T-helper 2 cell (primary cell): ENCODE measurements at places on chromosomes 7 and 10.

DNA sequence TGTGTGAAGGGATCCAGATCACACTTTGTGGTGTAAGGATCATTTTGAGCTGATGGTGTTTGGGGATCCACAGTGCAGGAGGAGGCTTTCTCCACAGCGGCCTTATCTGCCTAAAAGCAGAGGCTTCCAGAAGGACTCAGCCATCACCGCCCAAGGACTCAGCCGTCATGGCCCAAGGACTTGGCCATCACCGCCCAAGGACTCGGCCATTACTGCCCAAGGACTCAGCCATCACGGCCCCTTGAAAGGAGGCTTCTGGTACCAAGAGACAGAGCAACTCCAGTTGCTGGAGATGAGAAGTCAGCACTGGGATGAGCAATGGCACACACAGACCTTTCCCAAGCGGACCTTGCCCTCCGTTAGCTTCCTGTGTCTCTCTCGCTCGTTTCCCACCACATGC lies 6.0 kb upstream of the CFAP46 start:
- no peak for DNase-seq

GRCh38 chr7:38825721-38826440 lies 83.1 kb downstream of the VPS41 start:
- DNase-seq = no peak

DNA sequence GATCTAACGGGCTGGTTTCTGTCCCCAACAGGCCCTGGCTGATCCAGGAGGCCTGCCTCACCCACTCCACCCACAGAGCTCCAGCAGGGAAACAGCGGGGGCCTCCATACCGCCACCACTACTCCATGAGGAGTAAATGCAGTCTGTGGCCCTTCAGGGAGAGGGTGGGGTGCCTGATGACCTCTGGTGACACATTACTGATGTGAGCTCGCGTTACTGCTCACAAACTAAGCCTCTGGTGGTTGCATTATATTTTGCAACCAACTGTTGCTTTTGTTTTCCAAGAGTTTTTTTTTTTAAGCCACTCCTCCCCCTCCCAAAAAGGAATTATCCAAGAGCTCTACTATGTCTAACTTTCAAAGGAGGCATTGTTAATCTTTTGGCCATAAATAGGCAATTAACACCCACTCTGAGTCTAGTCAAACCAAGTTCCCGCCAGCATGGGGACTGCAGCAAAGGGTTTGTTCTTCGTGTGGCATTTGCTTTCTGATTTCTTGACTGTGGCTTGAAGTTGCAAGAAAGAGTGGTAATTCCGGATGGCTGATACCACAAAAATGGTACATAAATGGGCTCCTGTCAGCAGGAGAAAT lies 72.6 kb downstream of the FAM53B start:
- no peak for DNase-seq

DNA sequence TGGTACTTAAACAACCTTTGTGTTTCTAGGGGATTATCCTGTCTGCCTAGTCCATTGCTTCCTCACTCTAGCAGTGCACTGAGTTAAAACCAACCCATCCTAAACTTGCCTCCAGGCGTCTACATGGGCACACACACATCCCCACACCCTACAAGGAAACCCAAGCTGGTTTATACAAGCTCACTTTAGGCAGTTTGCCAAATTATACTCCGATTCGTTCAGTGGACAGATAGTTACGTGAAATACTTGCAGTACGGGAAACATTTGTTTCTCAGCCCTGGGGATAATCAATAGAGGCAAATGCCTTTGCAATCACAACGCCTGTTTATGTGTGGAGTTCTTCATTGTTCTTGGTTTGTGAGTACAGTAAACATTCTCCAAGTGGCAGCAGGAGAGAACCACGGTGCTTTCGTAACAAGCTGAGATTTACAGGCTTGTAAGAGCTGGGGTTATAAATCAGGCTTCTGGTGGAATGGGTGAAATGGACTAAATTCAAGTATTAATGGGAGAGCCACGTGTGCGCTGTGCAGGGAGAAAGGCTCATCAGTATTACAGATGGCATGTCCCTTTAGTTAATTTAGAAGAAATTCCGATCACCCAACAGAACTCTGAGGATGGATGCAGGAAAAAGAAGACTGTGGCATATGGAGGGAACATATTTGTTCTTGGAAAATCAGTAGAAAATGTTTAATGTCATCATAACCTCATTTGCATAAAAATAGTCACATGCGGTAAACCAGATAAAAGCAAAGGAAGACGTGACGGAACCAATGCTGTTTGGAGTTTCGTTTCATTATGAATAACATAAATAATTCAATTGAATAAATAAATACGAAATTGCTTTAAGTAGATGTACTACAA lies 217.1 kb downstream of the GALNT17 start:
- no peak for DNase-seq

- no peak for DNase-seq
Measured at GRCh38 chr7:143284591-143285469, at the start of gene TMEM139. TMEM139 (plus strand) TSS chr7:143284958; CDS start chr7:143285958, 1,000 bp downstream.

DNA sequence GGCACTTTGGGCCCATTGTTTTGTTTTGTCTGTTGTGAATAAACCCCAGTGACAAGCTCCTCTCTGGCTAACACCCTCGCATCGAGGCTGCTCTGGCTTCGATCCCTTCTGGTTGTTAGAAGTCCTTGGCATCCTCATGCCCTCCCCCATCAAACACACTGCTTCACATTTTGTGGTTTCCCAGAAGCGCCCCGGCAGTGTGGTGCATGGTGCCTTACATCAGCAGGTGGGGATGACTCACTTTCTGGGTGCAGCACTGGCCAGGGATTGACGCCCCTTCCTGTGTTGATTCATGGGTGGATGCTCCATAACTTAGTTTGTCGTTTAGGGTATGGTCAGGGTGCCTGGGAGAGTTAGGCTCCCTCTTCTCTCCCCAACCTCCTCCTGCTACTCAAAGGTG lies 51.4 kb downstream of the PLPP4 start:
- DNase-seq = peak; percentile 6
